Inflammatory macrophage treated with lipopolysaccharide for 4 hours (primary cell): ENCODE measurements at places on chromosomes 1 and 21.
A peak's percentile ranks its signal among the peaks of the same experiment; 100 is the strongest.

DNA sequence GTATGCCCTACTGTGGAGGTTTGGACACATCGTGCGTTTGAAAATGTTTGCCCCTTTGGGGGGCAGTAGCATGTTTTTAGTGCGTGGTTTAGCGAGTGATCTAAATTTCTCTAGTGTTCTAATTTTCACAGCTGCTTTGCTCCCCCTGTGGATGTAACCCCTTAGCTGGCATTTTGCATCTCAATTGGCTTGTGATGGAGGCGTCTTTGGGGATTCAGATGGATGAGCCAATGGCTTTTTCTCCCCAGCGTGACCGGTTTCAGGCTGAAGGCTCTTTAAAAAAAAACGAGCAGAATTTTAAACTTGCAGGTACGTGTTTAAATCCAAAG is 836 bp downstream of the CDC7 start:
- DNase-seq: peak; percentile 6

GRCh38 chr1:225595452-225595851 is 57.5 kb downstream of the ENAH start:
- no peak for DNase-seq

DNA sequence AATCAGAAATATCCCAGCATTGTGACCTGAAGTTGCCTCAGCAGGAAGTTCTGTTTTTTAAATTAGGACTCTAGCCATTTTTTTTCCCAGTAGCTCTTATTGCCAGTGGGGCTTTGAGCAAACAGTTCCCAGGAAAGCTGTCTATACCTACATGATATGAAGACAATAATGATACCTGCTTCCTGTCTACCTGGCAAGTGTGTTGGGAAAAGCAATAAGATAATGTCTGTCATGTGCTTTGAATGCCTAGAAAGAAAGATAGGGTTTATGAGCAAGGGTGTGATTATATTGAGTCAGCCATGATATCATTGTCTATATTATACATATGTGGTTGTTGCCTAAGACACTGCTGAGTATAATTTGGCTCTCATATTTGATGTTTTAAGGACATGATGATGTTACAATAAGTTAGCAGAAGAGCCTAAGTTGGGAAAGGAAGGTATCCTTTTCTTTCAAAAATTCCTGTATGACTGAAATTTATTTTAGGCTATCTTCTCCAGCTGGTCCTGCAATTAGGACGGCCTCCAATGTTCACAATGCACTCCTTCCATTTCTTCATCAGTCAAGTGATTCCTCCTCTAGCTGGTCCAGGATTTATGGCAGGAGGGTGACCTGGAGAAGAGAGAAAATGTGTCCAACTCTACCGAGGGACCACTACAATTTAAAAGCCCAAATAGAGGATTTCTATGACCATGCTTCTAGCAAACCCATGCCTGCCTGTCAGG is 99.6 kb upstream of the CDC42BPA start:
- no peak for DNase-seq

GRCh38 chr1:186980400-186980799 is 151.7 kb downstream of the PLA2G4A start:
- DNase-seq: no peak

DNA sequence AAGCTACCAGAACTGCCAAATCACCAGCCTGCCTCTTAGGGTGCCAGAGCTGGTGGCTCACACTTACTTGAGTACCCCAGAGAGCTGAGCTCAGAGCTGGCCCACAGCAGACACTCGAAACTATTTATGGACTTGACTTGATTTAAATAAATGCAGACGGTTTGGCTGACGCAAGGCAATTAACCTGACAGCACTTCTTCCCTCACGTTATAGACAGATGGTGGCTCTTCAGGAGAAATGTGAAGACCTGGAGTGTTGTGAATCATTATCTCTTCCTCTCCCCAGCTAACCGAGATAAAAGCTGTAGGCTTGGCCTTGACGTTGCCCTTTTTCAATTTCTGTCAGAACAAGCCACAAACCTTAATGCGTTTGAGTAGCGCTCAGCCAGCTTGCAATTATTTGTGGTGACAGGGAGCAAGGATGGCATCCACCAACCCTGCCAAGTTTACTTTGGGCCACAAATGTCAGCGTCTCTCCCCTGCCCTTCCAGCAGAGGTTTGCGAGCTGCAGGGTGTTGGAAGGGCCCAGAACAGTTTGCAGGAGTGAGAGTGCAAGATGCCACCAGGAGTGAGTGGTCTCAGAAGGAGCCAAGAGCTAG is 34.0 kb upstream of the BCAR3 start:
- DNase-seq: no peak

DNA sequence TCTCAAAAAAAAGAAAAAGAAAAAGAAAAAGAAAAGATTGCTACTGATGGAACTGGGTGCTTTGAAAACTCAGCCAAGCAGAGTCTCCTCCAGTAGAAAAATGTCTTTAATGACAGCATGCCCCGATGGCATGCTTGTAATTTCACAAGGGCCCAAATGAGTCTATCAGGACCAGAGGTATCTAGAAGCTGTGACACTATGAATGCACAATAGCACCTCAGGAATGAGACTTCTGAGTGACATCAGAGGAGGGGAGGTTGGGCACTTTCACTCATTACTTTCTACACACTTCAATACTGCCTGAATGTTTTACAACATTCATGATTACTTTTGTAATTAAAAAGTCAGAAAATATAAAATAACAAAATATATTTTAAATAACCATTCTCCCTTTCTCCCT is 15.1 kb upstream of the CD58 start:
- no peak for DNase-seq

DNA sequence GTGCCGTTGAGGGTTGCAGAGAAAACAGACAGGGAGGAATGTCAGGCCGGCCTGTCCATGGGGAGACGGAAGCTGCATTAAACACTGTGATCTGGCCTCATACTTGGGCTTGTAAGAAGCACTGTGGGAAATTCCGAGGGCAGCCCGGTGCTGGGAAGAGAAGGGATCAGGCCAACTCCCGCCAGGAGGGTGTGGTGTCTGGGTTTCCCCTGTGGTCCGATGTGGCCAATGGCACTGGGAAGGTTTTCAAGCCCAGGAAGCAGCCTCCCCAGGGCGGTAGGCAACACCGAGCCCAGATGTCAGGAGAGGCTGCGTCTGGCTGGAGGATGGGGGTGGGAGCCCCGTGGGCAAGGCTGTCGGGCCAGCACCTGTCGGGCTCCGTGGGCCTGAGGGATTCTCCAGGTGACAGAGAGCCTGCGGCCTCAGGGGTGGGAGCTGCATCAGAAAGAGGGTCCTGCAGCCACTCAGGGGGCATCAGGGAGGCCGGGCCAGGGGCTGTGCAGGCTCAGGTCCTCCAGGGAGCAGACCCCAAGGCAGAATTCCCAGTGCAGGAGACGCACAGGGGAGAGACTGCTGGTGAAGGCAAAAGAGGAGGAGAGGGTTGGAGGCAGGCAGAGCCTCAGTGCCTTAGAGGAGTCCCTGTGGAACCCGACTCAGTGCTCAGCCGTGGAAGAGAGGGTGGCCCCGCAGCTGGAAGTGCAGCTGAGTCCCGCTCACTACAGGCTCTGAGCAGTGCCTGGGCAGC is 8.4 kb downstream of the UBASH3A start:
- peak; percentile 10 for DNase-seq

- DNase-seq: no peak
These were observed 7.5 kb downstream of the MPL start for GRCh38 chr1:43345120-43345519.

DNA sequence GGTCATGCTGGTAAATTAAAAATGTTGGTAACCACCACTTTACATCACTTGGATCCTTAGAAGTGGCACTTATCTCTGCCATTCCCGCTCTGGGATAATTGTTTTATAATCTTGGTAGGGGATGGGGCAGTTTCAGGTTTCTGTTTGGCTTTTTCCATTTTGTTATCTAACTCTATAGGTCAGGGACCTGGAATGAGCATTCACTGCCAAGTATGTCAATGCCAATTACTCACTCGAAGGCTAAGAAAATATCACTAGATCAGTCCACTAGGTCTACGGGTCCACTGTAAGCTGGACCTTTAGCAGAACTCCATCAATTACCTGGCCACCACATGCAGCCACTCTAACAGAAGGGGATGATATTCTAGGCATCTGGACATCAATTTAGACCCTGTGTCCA is 4.5 kb upstream of the DIP2A start:
- DNase-seq: no peak
